Epithelial cell of esophagus (primary cell): ENCODE measurements at places on chromosomes 2 and 18.

DNA sequence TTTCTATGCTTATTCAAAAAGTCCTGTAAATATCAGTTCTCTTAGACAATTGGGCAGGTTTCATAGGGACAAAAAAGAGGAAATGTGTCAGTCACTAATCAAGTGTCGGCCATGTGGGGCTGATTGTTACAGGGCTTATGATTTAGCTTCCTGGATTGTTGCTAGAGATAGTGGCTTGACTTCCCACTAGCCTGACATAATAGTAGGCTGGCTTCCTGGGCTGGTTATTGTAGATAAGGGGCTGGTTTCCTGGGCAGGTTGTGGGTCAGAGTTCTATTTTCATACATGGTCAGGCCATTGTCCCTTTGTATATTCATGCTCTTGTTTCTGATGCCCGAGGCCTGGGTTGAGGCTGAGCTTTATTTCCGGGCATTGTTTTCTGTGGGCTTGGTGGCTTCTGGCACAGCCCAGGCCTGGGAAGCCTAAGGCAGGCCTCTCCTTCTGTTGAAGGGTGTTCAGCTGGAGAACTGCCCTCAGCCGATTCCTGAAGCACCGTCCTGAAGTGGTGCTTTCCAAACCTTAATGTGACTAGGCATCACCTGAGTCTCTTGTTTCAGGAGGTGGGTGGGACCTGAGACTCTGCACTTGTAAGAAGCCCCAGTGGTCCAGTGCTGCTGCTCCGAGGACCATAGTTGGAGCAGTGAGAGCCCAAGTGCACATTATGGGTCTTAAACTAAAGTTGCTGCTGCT lies 37.0 kb downstream of the CD8B2 start:
- no peak for DNase-seq

- DNase-seq, result no peak
These were observed 254.7 kb downstream of the MREG start for GRCh38 chr2:215758691-215759090.

GRCh38 chr2:19479666-19480065 lies 121.2 kb upstream of the OSR1 start:
- no peak for DNase-seq

- no peak for DNase-seq
These were observed 240.9 kb downstream of the STK39 start for GRCh38 chr2:168006498-168006897.

- DNase-seq, result no peak
These were observed 4.7 kb downstream of the IMP4 start for GRCh38 chr2:130347220-130347925.

DNA sequence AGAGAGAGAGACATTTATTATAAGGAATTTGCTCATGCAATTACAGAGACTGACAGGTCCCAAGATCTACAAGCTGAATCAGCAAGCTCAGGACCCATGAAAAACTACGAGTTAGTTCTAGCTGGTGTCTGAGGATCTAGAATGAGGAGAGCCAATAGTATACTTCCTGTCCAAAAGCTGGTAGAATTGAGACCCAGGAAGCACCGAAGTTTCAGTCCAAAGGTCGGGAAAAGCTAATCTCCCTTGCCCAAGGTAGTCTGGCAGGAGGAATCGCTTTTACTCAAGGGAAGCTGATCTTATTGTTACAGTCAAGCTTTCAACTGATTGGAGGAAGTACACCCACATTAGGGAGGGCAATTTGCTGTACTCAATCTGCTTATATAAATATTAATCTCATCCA lies 389.6 kb downstream of the ADCYAP1 start:
- no peak for DNase-seq

DNA sequence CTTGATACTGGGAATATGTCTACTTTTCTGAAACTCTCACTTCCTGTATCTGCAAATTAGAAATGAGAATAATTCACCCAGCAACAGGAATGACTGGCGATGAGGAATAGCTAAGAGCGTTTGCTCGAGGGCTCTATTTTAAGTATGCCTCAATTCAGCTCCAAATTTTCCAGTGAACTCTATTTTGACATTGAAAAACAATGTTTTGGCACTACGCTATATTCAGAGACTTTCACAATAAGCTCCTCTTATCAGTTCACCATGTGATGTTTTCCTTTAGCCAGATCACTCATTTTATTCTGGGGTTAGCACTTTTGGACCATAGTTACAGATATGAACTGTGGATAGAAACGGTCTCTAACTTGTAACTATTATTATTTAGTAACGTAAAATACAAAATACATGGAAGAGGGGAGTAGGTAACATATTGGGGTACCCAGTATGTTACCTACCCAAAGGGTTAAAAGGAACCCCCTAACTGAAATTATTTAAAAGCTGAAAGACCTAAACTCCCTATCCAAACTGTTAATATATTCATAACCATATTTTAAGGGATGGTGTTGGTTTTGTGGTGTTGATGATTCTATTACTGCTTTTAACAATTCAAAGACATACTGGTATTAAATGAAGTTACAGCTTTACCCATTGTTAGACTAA lies 28.1 kb downstream of the SLC40A1 start:
- DNase-seq, result no peak

GRCh38 chr2:143616452-143616851 lies 487.2 kb downstream of the ARHGAP15 start:
- DNase-seq, result no peak

GRCh38 chr2:67806816-67807215 lies 256.0 kb downstream of the C1D start:
- DNase-seq, result no peak

DNA sequence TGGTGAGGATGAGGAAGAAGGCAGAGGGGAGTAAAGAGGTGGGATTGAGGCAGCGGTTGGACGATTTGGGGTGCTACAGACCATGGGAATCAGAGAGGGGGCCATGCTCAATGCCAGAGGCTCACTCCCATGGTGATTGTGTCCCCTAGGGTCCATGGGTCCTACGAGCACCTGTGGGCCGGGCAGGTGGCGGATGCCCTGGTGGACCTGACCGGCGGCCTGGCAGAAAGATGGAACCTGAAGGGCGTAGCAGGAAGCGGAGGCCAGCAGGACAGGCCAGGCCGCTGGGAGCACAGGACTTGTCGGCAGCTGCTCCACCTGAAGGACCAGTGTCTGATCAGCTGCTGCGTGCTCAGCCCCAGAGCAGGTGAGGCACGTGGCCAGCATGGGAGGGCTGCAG lies 5.2 kb downstream of the CAPN10 start:
- no peak for DNase-seq

- DNase-seq, result no peak
These were observed 216.2 kb downstream of the TFCP2L1 start for GRCh38 chr2:121068851-121069250.

- DNase-seq, result peak; percentile 74
These were observed 54.7 kb upstream of the MBOAT2 start for GRCh38 chr2:9057939-9058761.

DNA sequence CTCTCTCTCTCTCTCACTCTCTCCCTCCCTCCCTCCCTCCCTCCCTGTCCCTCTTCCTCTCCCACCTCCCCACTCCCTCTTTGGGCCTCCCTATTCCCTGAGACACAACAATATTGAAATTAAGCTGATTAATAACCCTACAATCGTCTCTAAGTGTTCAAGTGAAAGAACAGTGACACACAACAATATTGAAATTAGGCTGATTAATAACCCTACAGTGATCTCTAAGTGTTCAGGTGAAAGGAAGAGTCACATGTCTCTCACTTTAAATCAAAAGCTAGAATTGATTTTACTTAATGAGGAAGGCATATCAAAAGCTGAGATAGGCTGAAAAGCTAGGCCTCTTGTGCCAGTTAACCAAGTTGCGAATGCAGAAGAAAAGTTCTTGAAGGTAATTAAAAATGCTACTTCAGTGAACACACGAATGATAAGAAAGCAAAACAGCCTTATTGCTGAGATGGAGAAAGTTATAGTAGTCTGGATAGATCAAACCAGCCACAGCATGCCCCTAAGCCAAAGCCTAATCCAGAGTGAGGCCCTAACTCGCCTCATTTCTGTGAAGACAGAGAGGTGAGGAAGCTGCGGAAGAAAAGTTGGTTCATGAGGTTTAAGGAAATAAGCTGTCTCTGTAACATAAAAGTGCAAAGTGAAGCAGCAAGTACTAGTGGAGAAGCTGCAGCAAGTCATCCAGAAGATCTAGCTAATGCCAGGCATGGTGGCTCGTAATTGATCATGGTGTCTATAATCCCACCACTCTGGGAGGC lies 21.3 kb downstream of the MALT1 start:
- peak; percentile 26 for DNase-seq

GRCh38 chr2:61380056-61380881 lies 90.6 kb downstream of the USP34 start:
- DNase-seq, result no peak

GRCh38 chr2:97656905-97657587 lies 6.8 kb downstream of the ACTR1B start:
- DNase-seq, result no peak

GRCh38 chr2:439556-440402 lies 151.9 kb upstream of the ALKAL2 start:
- no peak for DNase-seq
